ENCODE measurements at places on chromosomes 13 and 19.

GRCh38 chr13:100811024-100811865 lies 136.7 kb upstream of the TMTC4 start:
- DNase-seq = no peak

GRCh38 chr19:7744199-7744786 lies 3.0 kb downstream of the CD209 start:
- no peak for DNase-seq

GRCh38 chr13:50446611-50447010 lies 396.9 kb downstream of the DLEU7 start:
- no peak for DNase-seq

- DNase-seq = no peak
Observed at GRCh38 chr13:30148786-30149185, 158.6 kb downstream of the KATNAL1 start.

DNA sequence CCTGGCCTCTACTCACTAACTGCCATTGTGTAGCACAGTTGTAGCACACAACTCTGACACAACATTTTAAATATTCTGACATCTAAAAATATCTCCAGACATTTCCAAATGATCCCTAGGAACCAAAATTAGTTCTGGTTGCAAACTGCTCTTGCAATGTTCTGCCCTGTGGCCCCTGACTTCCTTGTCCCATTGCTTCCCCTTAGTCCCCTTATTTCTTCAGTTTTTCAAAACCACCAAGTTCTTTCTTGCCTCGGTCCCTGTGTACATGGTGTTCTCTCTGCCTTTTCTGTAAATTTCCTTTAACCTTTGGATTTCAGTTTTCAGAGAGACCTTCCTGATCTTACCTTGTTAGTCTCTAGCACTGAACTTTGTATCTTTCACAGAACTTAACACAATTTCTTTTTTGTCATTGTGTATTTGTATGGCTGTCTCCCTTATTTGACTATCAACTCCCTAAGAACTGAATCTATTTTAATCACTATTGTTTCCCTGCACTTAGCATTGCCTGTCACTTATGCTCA lies 87.6 kb upstream of the MLNR start:
- no peak for DNase-seq

- DNase-seq = no peak
Observed at GRCh38 chr19:2731181-2731995, 8.4 kb downstream of the SLC39A3 start.
